ENCODE measurements at places on chromosomes 2 and 18.

DNA sequence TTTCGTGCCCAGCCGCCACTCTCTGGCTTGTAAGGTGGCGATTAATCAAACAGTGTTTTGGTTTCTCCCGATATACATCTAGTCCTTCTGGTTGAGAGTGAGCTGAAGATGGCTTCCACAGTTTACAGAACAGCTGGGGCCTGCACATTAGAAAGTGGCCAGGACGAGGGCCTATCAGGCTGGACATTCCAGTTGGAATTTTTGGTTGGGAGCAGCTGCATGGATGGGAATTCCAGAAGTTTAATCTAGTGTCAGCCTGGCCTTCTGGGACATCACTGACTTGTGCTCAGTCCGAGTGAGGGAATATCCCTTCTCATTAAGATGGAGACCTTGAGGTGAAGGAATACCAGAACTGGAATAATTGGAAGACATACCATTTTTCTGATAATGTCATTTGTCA is 118.1 kb upstream of the SIX2 start:
- no peak for DNase-seq

DNA sequence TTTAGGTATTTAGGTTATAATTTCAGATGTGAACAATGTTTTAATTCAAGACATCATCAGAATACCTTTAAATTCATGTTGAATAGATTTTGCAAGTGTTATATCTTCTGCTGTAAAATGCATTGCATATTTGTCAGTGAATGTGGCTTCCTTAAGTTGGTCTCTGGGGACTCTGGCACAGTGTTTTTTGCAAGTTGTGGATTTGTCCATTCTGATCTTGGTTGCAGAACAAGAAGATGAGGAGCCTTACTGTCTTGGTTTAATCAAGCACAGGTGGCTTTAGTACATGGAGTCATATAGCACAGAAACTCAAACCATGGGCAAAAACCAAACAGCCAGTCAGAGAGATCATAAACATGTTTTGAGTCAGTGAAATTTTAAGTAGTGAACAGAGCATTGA is 135.7 kb downstream of the ARHGAP28 start:
- DNase-seq, result no peak

DNA sequence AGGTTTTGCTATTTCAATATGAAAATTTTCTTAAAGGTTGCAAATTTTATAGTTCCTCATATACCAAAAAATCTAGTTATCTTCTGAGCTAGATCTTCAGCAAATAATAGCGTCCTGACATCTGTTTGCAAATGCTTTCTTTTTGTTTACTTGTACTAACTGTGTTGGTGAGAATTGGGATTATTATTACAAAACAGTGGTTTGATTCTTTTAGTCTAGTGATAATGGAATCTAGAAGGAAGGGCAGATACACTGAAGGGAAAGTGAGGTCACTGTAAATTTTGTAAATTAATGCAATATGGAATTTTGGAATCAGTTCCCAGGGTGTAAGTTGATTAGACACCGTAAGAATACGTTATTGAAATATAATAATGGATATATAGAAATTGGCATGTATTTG is 36.2 kb upstream of the NT5C1B start:
- no peak for DNase-seq

- DNase-seq, result no peak
Observed at GRCh38 chr18:37355772-37356171, 209.8 kb downstream of the CELF4 start.

GRCh38 chr18:31825772-31826171 is 65.1 kb upstream of the SLC25A52 start:
- no peak for DNase-seq

GRCh38 chr2:54770676-54771075 is 47.2 kb downstream of the EML6 start:
- DNase-seq, result no peak

Measured in CD4-positive, alpha-beta T cell treated with Interferon alpha-2 for 1 hour (primary cell).